ENCODE measurements at places on chromosomes 5 and 9.

- DNase-seq, result no peak
Observed at GRCh38 chr9:72185561-72185960, 36.3 kb downstream of the GDA start.

DNA sequence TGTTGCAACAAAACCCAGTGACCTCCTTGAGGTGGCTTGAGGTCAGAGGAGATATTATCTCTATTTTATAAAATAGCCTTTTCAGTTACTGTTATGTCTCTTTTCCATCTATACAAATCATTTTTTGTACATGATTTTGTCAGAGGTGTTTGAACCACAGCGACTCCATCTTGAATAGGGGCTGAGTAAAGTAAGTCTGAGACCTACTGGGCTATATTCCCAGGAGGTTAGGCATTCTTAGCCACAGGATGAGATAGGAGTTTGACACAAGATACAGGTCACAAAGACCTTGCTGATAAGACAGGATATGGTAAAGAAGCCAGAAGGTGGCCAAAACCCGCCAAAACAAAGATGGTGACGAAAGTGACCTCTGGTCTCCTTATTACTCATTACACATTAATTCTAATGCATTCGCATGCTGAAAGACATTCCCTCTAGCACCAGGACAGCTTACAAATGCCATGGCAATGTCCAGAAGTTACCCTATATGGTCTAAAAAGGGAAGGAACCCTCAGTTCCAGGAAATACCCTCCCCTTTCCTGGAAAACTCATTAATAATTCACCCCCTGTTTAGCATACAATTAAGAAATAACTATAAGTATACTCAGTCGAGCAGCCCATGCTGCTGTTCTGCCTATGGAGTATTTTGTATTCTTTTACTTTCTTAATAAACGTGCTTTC lies 283.9 kb upstream of the ISL1 start:
- DNase-seq, result no peak

DNA sequence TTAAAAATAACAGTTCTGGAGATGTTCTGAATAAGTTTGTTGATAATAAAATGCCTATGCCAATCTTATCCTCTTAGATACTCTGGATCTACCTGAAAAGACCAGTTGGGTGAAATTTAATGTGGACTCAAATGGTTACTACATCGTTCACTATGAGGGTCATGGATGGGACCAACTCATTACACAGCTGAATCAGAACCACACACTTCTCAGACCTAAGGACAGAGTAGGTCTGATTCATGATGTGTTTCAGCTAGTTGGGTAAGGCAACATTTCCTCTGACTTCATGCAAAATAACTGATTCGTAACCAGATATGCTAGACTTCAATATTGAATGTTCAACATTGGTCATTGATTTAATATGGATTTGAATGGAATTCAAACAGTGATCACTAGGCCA lies 27.0 kb downstream of the ERAP2 start:
- DNase-seq, result no peak

DNA sequence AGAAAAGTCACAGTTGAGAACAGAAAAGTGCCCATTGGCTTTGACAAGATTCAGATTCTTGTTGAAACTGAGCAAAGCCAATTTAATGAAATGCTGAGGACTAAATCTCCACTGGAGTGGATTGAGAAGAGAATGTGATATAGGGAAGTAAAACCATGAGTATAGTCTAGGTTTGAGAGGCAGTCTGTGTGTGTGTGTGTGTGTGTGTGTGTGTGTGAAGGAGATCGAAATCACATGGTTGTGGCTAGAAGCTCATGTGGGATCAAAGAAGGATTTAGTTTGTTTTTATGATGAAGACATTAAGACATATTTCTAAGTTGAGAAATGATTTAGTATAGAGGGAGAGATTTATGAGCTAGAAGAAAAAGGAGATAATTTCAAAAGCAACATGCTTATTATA lies 275.7 kb upstream of the DAB2 start:
- DNase-seq, result no peak

Measured in stimulated activated CD4-positive, alpha-beta T cell treated with anti-CD3 and anti-CD28 coated beads, Interleukin-2, amount 100 ng/mL, for 4 hours (primary cell).